ENCODE measurements at places on chromosomes 13 and 19. TPM values are rescaled to one million over a fixed set of nuclear protein-coding genes. Genes with fewer than 3 reads are reported as not detected.

Gene RAB3A
- 3.0 TPM for total RNA-seq

Gene TMEM86B
- 1.6 TPM for total RNA-seq

Gene PSG3
- not detected for total RNA-seq

Gene SIGLEC7
- 8.1 TPM for total RNA-seq

Gene FOSB
- 907 TPM for total RNA-seq

Gene ZNF491
- 1.5 TPM for total RNA-seq

Gene SIGLEC5
- total RNA-seq, result 2.2 TPM

Gene EID2B
- 2.1 TPM for total RNA-seq

Gene TEX26
- 0.45 TPM for total RNA-seq

Gene RNASEH2A
- 2.7 TPM for total RNA-seq

Gene CYP4F8
- not detected for total RNA-seq

Gene KCNJ14
- 1.0 TPM for total RNA-seq

Gene CYP4F3
- total RNA-seq, result 1.3 TPM

Gene NPAS1
- total RNA-seq, result not detected

Gene PINLYP
- 2.2 TPM for total RNA-seq

Gene PEAK3
- total RNA-seq, result 2.6 TPM

Gene PSG6
- total RNA-seq, result not detected

Gene SAFB
- total RNA-seq, result 69.9 TPM

Gene KIR2DL4
- 0.22 TPM for total RNA-seq

Gene RXFP2
- not detected for total RNA-seq

Gene PLIN5
- 62.5 TPM for total RNA-seq

Gene CBARP
- 6.2 TPM for total RNA-seq

Gene URAD
- 1.7 TPM for total RNA-seq

Gene FCER2
- total RNA-seq, result 0.67 TPM

Gene SPTBN4
- total RNA-seq, result 6.1 TPM

Gene UPK1A
- 0.45 TPM for total RNA-seq

Gene SLC44A2
- 110 TPM for total RNA-seq

Gene DIAPH3
- 0.26 TPM for total RNA-seq

Gene PRSS57
- total RNA-seq, result not detected

Gene SIGLEC6
- 0.58 TPM for total RNA-seq

Gene POLR1G
- 6.7 TPM for total RNA-seq

Gene POLD1
- 13.9 TPM for total RNA-seq

Gene LRG1
- 4.0 TPM for total RNA-seq

Gene CGB5
- total RNA-seq, result not detected

Gene BST2
- 185 TPM for total RNA-seq

Gene DDA1
- total RNA-seq, result 45.6 TPM

Gene ZNF229
- 4.4 TPM for total RNA-seq

Gene SERPINE3
- total RNA-seq, result not detected

Gene HRC
- 1.3 TPM for total RNA-seq

Gene ARRDC2
- 26.0 TPM for total RNA-seq

Gene KLHL26
- 17.1 TPM for total RNA-seq

Gene RCBTB2
- 11.8 TPM for total RNA-seq

Gene RUBCNL
- total RNA-seq, result 6.7 TPM

Gene ABCC4
- total RNA-seq, result 9.4 TPM

Gene TTC9B
- not detected for total RNA-seq
